ENCODE measurements at places on chromosomes 2 and 18.
A peak's percentile ranks its signal among the peaks of the same experiment; 100 is the strongest.

GRCh38 chr2:113255140-113256070 lies 23.3 kb downstream of the PAX8 start:
- no peak for DNase-seq

DNA sequence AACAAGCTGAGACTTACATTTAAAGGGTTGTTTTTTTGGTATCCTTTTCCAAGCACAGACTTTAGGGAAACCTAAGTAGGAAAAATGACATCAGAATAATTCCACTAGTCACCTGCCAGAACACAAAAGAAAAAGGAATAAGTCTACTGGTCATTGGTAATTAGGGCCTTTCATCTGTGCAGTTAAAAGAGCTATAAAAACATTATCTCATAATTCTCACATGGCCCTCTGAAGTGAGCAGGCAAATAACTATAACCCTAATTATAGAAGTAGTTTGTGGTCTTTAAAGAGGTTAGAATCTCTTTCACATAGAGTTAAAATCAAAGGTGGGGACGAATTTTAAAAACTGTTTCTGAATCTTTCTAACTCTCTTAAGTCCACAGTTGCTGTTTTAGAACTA lies 111.1 kb upstream of the B3GNT2 start:
- DNase-seq: no peak

DNA sequence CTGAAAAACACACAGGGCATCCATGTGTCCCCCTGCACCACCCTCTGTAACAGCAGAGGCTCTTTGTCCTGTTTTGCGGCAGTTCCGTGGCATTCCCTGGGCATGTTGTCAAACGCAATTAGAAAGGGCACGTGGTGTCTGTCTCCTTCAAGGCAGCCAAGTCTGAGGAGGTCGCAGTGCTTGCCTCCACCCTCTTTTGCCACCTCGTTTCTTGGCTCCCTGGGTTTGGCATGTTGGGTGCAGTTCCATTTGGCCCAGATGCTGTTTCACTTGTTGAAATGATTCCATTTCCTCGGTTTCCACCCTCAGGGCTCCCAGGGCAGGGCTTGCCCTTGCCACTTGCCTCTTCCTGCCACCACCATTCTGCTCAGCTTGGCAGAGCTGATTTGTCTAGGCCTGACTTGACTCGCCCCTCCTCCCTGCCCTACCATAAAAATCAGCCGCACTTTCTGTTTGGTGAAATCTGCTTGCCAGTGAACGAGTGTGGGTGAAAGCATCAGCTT lies 12.4 kb downstream of the CCL20 start:
- DNase-seq: no peak

GRCh38 chr2:216789081-216789480 lies 70.8 kb downstream of the TNP1 start:
- no peak for DNase-seq

DNA sequence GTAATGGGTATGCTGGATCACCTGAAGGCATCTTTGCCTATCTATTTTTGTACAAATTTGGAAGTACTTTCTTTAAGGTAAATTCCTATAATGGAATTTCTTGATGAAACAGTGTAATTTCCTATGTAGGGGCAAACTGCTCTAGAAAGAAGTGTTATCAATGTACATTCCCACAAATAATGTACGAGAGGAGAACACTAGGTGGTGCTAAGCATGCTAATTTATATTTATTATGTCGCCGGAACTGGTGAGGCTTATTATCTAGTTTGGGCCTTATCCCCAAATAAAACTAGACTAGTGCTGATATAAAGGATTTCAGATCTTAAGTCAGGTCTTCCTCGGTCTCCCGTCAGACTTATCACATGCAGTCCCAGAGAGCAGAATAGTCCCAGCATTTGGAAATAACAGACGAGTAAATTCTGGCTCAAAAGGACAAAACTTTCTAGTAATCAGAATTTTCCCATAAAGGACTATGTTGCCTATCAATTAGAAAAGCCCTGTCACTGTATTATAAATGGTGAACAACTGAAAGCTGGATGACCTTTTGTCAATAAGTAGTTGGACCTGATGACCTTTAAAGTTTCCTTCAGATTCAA lies 86.9 kb upstream of the RBBP8 start:
- no peak for DNase-seq

GRCh38 chr2:10033251-10034006 lies 9.9 kb upstream of the KLF11 start:
- no peak for DNase-seq

DNA sequence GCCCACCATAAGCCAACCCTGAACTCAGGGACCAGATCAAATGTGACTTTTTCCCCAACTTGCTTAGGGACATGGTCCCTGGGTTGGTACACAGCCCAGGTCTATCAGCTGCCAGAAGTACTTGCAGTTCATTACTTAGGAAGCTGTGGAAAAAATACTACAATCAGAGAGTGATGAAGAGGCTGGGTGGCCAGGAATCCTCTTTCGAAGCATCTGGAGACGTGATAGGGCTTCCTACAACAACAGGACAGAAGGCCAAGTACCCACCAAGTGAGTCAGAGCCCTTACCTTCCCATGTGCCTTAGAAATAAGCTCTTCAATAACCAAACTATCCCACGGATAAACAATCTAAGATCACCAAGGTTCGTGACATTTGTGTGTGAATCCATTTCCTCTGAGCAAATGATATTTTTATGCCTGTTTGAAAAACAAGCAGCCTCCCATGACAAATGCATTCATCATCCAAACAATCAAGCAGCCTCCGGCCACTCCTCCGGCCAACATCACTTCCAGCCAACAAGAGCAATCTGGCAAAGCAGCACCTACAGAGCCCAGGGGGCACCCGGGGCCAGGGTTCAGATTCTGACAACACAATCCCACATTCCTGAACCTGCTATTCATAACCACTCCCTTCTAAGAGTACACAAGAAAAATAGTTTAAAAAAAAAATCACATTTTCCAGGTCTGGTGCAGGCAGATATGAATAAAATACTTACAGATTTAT lies 26.4 kb downstream of the TBC1D8 start:
- DNase-seq: peak; percentile 97

GRCh38 chr2:86821842-86822241 lies 31.1 kb upstream of the CD8A start:
- no peak for DNase-seq

DNA sequence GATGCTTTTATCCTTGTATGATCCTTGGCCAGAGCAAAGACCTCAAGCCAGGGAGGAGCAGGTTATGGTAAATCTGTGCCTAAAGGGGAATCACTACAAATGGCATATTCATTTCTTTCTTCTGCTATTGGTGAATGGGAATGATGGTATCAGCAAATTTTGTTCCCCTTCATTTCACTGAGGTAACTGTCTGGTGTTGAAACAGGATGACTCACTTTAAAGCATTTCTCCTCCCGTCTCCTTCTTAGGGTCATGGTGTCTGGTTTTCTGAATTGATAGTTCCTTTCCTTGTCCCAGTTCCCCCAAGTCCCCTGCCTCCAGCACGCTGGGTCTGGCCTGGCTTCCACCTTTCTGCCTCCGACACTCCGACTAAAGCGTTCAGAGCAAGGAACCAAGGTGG lies 109.2 kb downstream of the MREG start:
- no peak for DNase-seq

DNA sequence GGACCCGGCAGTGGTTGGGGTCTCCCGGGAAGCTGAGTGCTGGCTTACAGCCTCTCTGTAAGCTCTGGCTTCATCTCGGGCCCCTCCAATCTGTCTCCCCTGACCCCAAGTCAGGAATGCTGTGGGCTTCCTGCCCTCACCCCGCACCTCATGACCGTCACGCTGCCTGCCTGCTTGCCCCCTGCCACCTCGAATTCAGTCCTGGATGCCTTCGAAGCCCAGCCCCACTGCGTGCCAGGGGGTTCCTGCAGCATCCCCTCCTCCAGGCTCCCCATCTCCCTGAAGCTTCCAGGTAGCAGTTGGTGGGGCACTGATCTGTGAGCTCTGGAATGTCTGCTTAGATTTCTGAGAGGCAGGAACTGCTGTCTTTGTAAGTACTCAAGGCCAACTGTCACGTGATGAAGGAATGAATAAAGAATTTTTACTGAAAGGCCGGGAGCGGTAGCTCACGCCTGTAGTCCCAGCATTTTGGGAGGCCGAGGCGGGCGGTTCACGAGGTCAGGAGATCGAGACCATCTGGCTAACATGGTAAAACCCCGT lies 6.5 kb downstream of the CLHC1 start:
- no peak for DNase-seq

- DNase-seq: no peak
These were observed 3.0 kb upstream of the ASPRV1 start for GRCh38 chr2:69964353-69964841.

DNA sequence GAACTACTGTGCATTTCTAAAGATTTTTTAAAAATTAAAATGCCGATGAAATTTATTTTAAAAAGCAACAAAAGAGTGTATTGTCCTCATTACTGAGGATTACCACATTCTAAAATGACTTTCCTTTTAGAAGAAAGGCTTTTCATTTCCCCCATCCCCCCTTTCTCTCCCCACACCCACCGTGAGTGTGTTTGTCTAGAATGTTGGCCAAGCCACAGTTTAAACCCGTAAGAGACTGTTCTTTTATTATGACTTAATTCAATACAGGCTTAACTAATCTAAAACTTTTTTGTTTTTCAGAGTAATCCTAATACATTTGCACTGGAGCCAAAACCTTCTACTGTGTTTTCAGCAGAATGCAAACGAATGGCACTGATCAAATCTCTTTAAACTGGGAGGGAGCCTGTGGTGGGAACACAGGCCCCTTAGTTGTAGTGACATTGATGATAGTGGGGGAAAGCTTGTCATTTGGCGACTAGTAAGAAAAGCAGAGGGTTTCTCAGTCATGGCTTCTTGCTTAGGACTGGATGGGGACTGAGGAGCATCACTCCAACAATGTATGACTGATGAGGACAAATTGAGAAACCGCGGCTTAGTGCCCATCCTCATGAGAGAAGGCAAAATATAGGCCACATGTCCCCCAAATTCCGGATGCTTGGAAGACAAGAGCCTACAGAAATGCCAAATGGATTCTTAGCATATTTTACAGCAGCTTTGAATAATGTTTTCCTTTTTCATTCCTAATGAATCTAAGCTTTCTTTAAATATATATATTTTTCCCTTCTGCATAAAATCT lies 154.0 kb upstream of the SMIM21 start:
- DNase-seq: peak; percentile 20

DNA sequence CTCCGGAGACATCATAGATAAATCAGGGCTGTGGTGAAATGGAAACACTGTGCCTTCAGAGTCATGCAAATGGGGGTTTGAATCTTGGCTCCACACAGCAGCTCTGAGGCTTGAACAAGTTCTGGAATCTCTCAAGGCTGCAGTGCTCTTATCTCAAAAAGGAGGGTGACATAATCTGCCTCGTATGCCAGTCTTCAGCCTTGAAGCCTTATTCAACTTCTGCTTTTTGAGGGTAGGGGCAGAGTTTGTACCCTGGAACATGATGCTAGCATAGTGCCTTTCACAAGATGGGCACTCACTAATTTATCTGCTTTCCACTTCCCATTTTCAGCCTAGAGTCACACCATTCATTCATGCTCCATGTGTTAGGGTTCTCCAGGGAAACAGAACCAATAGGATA lies 42.3 kb downstream of the GATA6 start:
- no peak for DNase-seq

- no peak for DNase-seq
These were observed 98.9 kb upstream of the ODC1 start for GRCh38 chr2:10546975-10547391.

Data from GM04503 (cell line).